ENCODE measurements at places on chromosomes 2 and 18.

GRCh38 chr2:793236-793635, 116.0 kb upstream of the TMEM18 start:
- no peak for DNase-seq

- no peak for DNase-seq
These were observed 119.2 kb downstream of the ANTXR1 start for GRCh38 chr2:69131983-69132675.

DNA sequence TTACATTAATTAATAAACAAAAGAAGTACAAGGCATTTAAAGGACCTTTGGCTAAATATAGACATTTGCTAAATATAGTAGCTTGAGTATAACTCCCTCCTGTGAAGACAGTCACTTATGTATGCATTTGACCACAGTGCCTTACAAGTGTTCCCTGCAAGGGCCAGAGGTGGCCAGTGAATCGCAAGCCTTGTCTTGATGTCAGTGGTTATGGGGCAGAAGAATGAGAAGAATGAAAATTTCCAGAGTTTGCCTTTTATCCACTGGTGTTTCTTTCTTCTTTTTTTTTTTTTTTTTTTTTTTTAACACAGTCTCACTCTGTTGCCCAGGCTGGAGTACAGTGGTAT, 1.8 kb downstream of the LRRFIP1 start:
- no peak for DNase-seq

GRCh38 chr18:5455674-5456073, 88.1 kb downstream of the EPB41L3 start:
- DNase-seq = no peak

- peak; percentile 24 for DNase-seq
These were observed 14.5 kb downstream of the IL1R2 start for GRCh38 chr2:102005989-102006885.

DNA sequence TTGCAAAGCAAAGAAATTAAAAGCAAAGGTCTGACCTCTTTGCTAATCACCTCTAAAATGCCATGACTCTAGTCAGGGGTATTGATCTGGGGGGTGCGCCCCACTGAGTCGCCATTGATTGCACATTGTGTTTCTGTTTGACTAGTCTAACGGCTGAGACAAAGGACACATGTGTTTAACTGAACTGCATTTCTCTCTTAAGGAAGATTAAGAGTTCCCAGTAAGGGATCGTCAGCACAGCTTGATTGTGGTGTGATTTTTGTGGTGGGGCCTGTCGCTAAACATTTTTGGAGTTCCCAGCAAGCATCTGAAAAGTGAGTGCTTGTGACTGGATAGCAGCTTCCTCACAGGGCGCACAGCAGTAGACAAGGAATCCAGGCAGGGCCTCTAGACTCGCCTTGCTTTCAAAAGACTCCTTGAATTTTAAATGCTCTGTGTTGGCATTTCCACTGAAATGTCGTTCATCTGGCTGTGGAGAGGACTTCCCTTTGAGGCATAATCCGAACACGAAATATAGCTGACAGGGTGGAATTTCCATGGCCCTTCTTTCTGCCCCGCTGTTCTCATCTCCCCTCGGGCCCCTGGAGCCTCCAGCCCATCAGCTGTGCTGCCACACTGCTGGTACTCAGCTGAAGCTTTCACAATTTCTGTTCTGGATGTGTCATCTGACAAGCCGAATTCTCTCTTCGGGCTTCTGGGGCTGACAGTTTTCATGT, 126.3 kb downstream of the FAM168B start:
- no peak for DNase-seq
